ENCODE measurements at places on chromosomes 7 and 10. TPM values are rescaled to one million over a fixed set of nuclear protein-coding genes. Genes with fewer than 3 reads are reported as not detected.

- no peak overlapping the region for H3K4me3 ChIP-seq
- H3K27ac ChIP-seq = no peak overlapping the region
- H3K27me3 ChIP-seq = no peaks in the 10 kb centered on the region
- no peak for DNase-seq
Observed at GRCh38 chr10:100902622-100903021, 10.1 kb upstream of the SLF2 start.

The FGFR2 gene
- 56.0 TPM for total RNA-seq

- no peaks in the 10 kb centered on the region for H3K27me3 ChIP-seq
- H3K4me1 ChIP-seq = no peaks in the 10 kb centered on the region
- H3K36me3 ChIP-seq = no peaks in the 10 kb centered on the region
- no peak for DNase-seq
- H3K27ac ChIP-seq = no peak overlapping the region
Observed at GRCh38 chr7:41576166-41576565, 126.7 kb downstream of the INHBA start.

DNA sequence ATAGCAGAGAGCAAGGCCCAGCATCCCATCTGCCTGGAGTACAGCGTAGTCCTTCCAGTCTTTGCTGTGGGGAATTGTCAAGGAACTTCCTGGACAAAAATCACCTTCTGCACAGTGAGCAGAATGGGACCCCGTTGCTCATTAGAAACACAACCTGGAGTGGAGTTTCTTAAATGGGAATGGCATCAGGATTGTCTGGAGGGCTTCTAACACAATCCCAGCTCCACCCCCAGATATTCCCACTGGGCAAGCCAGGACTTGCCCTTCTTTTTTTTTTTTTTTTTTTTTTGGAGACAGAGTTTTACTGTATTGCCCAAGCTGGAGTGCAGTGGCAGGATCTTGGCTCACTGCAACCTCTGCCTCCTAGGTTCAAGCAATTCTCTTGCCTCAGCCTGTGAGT lies 356.4 kb downstream of the GALNT17 start:
- no peaks in the 10 kb centered on the region for H3K27me3 ChIP-seq
- no peaks in the 10 kb centered on the region for H3K4me1 ChIP-seq
- no peak overlapping the region for H3K27ac ChIP-seq
- no peaks in the 10 kb centered on the region for H3K36me3 ChIP-seq
- no peak overlapping the region for H3K4me3 ChIP-seq

All from body of pancreas (tissue), 4 donors.